ENCODE measurements at places on chromosomes 3 and 15. TPM values are rescaled to one million over a fixed set of nuclear protein-coding genes. Genes with fewer than 3 reads are reported as not detected.
A peak's percentile ranks its signal among the peaks of the same experiment; 100 is the strongest.

DNA sequence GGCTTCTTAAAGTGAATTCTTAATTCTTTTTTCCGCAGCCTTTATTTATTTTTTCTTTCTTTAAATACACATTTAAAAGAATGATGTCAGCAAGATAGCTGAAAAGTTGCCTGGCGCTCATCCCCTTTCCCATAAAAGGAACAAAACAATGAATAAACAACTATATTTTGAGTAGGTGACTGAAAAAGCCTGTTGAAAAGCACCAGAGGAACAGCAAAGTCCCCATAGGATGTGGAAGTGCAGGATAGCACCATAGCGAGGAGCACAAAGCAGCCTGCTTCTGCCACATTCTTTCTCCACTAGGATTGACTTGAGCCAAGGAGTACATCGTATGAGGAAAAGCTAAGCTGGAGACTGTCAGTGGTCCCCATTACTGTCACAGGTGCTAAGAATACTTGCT lies 754.9 kb downstream of the SQOR start:
- no peak for DNase-seq

The SNTN gene
- not detected for total RNA-seq

- DNase-seq, result no peak
Observed at GRCh38 chr15:60541481-60542299, 62.7 kb upstream of the ICE2 start.

- no peak for DNase-seq
Observed at GRCh38 chr15:28051955-28052633, 47.0 kb downstream of the OCA2 start.

GRCh38 chr3:12959410-12959809 lies 113.8 kb downstream of the IQSEC1 start:
- no peak for DNase-seq

DNA sequence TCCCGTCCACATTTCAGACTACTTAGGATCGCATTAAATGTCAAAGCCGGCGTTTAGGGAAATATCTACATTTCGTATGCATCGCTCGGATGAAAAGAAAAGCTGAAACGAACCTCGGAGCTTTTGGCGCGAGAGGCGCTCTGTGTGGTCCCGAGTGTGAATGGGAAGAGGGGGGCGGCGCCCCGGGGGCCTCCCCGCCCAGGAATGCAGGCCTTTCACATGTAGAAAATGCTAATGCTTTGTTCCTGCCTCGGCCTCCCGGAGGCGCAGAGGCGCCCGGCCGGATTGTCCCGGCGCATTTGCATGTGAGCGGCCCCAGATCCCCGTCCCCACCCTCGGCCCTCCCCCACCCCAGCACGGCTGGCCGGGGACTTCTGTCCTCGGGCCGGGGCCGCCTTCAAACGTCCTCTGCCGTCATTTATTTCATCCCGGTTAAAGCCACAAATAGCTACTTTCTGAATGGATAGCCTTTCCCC lies 37.0 kb upstream of the TRIM71 start:
- peak; percentile 21 for DNase-seq

- DNase-seq, result no peak
Observed at GRCh38 chr15:43900996-43901395, 74.2 kb downstream of the WDR76 start.

The FBXW12 gene
- not detected for total RNA-seq

- DNase-seq, result no peak
Observed at GRCh38 chr15:65366122-65366892, 11.5 kb downstream of the IGDCC3 start.

- DNase-seq, result no peak
Observed at GRCh38 chr3:24154013-24154695, 209.1 kb downstream of the NR1D2 start.

Data from activated naive CD8-positive, alpha-beta T cell treated with anti-CD3 and anti-CD28 coated beads for 36 hours (primary cell).